ENCODE measurements at places on chromosomes 6 and 20. TPM values are rescaled to one million over a fixed set of nuclear protein-coding genes. Genes with fewer than 3 reads are reported as not detected.

- DNase-seq, result no peak
Measured at GRCh38 chr6:69647726-69648125, 149.1 kb downstream of the LMBRD1 start.

- DNase-seq, result no peak
Measured at GRCh38 chr6:106069478-106069877, 16.7 kb upstream of the PRDM1 start.

GRCh38 chr6:113969888-113970804, 802 bp downstream of the HDAC2 start:
- DNase-seq, result no peak

GRCh38 chr20:10336959-10337729, 96.9 kb downstream of the MKKS start:
- no peak for DNase-seq

DNA sequence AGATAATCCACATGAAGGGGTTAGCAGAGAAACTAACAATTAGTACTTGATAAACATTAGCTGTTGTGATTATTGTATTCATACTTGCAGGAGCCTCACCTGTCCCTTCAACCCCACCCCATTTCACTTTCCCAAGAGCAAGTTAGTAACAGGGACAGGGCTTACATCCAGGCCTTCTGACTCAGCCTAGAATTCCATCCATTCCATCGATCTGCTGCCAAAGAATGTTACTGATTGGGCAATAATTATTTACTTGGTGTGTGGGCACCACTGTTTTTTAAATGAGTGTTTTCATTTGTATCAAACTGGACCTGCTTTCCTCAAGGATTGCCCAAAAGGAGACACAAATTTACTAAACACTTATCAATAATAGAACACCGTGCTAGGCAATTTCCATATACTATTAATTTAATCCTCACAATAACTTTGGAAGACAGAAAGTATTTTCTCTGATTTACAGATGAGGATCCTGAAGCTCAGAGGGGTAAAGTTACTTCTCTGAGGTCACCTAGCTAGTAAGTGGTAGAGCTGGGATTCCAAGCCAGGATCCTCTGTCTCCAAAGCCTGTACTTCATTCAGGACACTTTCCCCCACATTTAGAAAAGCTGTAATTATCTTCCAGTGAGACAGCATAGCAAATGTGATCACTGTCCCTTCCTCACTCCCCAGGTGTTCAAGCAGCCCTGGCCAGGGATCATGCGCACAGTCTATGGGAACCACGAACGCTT, 32.8 kb downstream of the GSS start:
- DNase-seq, result no peak

GRCh38 chr6:166437661-166438060, 54.9 kb upstream of the MPC1 start:
- no peak for DNase-seq

- no peak for DNase-seq
Measured at GRCh38 chr6:162387718-162388382, 339.7 kb downstream of the PRKN start.

DNA sequence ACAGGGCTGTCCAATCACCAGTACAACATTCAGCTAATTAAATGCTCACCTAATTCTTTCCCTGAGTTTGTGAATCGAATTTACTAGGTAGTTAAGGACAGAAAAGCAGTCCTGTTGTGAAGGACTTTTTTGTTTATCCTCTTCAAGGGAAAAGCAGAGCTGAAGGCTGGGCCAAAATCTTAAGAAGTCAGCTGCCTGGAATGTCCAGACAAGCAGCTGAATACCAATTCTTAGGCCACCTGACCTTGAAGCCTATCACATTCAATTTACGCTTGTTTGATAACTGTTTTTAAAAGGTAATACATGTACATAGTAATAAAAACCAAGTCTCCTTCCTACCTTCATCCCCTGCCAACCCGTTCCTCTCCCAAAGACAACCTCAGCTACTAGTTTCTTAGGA, 56.4 kb downstream of the UQCC1 start:
- no peak for DNase-seq

DNA sequence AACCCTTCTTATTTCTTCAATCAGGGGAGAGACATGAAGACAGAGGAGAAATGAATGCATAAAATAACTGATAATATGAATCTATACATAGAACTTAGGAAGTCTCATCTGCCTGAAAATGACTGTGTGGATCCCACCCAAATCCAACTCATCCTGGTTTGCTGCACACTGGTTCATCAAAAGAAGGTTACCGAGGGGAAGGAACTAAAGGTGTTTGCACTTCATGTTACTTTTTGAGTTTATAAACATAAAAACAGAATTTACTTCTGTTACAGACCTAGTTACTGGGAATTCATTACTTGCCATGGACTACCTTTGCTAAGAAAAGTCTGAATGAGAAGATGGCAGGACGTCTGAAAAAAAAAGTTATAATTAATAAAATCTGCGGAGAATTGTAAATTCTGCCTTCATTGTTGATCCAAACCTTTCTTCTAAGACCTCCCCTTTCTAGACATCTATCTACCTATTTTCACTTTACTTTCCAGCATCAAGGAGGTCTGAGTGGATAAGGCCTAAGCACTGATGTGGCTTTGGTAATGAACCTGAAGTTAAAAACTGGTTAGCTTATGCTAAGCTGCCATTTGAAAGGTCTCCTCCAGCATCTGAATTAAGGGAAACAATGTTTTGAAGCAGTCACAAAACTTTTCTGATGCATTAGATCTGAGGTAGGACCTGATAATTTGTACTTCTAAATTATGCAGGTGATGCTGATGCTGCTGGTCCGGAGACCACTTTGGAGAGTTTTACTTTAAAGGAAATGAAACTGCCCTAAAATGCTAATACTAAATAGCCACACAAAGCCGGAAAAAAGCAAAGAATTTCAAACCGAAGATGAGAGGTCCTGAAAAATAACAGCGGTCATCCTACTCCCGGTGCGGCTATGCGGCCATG, 84.0 kb downstream of the HFE start:
- DNase-seq, result no peak

DNA sequence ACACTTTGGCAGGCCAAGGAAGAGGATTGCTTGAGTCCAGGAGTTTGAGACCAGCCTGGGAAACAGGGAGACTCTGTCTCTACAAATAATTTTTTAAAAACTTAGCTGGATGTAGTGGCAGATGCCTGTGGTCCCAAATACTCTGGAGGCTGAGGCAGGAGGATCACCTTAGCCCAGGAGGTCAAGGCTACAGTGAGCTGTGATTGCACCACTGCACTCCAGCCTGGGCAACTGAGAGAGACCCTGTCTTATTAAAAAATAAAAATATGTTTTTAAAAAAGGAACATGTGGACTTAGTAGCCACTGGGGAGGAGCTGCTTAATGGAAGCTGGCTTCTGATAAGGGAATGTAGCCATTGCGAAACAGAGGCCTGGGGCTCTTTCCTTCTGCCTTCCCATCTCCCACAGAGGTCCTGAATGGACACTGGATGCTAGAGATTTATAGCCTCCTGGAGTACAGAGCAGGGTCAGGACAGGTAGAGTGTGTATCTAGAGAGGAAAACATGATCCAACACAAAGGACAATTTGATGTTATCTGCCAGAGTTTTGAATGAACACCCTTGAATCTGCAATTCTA, 21.7 kb upstream of the GMNN start:
- no peak for DNase-seq

DNA sequence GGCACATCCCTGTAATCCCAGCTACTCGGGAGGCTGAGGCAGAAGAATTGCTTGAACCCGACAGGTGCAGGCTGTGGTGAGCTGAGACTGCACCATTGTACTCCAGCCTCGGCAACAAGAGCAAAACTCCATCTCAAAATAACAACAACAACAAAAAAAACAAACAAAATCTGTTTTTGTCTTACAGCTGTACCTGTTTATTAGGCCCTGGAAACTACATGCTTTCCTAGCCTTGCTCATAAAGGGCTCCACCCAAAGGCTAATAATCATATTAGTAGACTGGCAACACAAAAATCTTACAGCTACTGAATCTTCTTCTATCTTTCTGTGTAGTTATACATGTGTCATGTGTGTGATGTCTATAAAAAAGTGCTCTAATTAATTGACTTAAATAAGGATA, 503.9 kb upstream of the EYS start:
- no peak for DNase-seq

DNA sequence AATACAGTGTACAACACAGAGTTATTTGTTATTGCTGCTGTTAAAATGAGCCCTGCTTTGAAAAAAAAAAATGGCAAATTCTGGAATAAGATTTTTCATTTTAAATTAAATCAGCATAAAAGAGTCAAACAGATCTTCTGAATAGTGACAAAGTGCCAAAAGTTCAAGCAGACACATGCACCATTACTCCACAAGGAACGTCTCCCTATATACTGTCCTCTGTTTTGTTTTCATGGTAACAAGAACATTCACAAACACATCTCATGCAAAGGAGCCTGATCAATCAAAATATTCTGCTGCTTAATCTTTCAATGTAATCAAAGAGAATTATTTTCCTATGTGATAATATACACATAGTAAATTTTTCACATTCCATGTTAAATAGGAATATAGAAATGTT, 2.7 kb downstream of the HIVEP2 start:
- DNase-seq, result no peak

Gene SLC22A7
- total RNA-seq, result not detected

Gene MEI4
- not detected for total RNA-seq

Gene SIRPD
- total RNA-seq, result not detected

Gene SLC16A10
- not detected for total RNA-seq

Gene SCUBE3
- total RNA-seq, result 96.6 TPM

Gene ANGPT4
- not detected for total RNA-seq

Gene GRIK2
- 8.2 TPM for total RNA-seq

Measured in chondrocyte (in vitro differentiated cells).